ENCODE measurements at places on chromosomes 11 and 22.

DNA sequence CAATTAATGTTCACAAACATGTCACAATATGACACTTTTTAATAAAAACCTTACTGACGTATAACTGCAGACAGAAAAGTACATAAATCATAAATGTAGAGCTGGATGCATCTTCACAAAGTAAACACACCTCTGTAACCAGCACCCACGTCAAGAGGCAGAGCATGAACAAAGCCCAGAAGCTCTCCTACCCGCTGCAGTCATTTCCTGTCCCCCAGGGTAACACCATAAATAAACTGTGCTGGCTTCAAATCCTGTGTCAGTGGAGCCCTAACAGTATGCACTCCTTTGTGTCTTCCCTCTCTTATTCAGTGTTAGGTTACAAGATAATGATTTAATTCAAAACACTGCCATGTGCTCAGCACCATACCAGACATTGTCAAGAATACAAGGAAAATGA is 5.7 kb downstream of the SYT13 start:
- no peak for DNase-seq

DNA sequence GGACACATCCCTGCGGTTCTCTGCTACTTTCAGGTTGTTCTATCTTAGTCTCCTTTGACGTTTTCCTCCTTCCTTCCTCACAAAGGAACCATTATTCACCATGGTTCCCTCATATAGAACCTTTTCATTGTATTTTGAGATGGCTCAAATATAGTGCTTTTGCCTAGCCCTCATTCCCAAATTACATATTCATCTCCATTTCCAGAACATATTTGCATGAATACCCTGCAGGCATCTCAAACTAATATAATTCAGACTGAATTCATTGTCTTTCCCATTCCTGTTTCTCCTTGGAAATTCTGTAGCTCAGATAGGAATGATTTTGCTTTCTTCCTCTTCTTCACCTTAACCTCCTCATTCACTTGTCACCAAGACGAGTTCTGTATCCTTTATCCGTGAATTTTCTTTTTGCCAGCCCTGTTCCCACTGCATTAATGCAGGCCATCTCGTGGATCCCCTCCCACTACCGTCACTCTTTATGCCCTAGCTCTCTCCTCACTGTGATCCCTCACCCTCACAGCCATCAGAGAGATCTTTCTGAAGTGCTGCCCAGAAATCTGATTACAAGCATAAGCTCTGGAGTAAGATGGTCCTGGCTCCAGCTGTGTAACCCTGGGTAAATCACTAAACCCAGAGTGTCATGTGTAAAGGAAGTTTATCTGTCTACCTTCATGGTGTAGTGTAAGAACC is 23.3 kb downstream of the PIWIL4 start:
- no peak for DNase-seq

DNA sequence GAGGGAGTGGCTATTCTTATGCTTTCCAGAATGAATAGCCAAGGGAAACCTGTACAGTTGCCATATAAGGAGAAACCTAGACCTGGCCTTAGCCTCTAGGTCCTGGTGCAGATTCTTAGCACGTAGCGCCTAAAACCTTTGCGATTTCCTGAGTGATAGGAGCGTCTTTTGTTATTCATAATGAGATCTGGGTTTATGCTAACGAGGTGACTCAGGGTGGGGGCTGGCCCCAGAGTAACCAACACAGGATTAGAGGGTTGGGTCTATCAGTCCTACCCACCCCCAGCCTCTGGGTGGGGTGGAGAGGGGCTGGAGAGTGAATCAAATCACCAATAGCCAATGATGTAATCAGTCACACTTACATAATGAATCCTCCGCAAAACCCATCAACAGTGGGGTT is 73.4 kb upstream of the PARVG start:
- no peak for DNase-seq

DNA sequence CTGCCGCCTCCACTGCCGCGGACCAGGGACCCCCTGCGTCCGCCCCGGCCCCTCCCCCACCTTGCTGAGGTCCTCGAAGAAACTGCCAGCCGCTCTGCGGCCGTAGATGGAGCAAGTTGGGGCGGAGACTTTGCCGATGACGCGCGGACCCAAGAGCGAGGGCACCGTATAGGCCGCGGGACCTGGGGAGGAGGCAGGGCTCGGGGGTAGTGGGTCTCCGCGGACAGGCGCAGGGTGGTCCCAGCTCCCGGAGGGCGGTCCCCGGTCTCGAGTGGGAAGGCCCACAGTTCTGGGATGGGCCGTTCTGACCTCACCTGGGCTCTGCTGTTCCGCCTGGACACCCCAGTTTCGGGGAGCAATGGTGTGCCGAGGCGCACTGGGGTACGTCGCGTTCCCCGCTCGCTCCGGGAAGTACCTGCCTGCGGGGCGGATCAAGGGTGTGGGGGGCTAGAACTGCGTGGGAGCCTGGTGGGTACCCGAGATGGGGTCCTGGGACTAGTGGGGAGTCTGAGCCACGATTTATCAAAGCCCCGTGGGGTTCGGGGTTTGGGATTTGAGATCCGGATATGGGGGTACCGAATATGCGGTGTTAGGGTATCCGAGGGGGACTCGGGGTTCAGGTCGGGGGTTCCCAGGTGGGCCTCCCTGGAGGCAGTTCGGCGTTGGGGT is 1.2 kb upstream of the TYMP start:
- peak; percentile 80 for DNase-seq

DNA sequence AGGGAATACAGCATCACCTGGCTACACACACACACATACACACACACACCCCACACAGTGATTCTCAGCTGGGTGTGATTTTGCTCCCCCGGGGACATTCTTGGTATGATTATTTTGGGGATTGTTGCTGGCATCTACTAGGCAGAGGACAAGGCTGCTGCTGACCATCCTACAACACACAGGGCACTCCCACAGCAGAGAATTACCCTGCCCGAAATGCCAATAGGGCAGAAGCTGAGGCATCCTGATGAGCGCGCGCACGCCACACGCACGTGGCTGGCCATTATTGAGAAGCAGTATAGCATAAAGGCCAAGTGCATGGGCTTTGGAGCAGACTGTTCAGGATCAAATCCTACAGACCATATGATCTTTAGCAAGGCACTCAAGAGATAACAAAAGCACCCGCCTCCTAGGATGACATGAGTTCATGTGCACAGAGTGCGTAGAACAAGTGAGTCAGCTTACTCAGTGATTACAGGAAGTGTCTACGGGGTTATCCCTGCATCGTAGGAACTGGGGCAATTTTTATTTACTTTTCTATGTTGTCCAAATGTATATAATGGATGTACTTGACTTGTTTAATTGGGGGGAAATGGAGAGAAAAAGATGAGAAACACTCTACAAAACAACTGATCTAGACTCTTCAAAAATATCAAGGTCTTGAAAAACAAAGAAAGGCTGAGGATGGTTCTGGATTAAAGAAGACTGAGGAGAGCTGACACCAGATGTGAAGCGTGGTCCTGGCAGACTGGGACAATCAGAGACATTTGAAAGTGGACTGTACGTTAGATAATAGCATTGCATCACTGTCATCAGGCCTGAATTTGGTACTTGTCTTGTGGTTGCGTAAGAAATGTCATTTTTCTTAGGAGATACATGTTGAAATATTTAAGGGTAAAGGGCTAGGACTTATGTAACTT is 7.2 kb upstream of the EHD1 start:
- no peak for DNase-seq

- DNase-seq = no peak
Measured at GRCh38 chr11:11717064-11717725, 95.4 kb upstream of the GALNT18 start.

DNA sequence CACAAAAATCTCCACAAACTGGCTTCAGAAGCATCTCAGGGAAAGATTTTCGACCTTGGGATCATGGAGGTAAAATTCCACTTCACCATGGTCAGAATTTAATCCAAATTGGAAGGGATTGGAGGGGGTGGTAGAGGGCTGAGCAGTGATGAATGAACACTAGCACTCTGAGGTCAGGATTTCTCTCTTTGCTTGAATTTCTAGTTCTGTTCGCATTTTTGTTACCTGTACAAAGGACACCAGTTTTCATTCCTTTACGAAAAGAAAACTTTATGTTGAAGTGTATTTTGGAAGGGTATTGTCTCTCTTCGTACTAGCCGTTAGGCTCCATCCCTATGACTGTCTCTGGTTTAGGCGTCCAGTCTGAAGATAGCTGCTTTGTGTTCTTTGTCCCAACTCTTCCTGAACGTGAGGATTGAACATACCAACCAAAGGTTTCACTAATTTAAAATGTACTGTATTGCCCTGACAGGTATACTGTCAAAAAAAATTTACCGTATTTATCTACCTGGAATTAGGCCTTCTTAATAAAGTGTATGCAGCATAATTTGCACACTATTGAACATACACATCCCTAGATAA is 772 bp downstream of the GRAP2 start:
- no peak for DNase-seq

DNA sequence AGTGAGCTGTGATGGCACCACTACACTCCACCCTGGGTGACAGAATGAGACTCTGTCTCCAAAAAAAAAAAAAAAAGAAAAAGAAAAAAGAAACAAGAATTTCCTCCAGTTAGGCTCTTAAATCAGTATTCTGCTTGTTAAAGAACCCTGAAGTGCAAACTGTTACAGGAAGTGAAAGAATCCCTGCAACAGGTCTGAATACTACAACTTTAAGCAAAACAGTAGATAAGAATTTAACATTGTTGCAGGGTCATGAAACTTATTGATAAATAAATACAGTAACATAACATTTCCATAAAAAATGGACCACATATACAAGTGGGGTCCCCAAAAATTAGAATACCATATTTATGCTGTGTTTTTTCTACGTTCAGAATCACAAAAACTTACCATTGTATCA is 35.8 kb downstream of the FCHSD2 start:
- DNase-seq = no peak

DNA sequence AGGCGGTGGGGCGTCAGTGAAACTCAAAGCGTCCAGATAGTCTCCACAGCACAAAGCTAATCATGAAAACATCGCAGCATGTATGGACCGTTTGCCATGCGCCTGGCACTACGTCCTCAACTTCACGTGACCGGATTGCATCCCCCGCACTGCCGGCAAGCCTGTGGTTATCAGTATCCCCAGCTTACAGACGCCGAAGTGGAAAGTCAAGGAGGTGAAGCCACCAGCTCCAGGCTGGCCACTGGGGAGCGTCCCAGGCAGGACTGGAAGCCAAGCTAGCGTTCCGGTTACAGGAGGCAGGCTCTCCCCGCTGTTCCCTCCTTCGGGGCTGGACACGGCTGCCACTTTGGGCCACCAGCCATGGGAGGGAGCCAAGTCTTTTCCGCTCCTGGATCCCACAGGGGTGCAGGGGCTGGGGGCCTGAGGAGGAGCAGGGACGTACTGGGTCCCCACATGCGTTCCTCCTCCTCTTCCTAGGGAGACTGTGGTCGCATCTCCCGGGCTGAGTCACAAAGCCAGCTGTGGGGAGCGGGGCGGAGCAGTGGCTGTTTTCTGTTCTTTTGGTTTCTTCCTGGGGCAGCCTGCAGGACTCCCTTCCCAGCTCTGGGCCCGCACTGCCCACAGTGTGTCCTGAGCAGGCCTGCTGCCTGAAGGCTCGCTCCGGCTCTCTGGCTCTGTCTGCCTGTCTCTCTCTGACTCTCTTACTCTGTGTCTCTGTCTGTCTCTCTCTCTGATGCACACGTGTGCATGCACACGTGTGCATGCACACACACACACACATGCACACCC is 4.3 kb upstream of the OSBPL5 start:
- no peak for DNase-seq

DNA sequence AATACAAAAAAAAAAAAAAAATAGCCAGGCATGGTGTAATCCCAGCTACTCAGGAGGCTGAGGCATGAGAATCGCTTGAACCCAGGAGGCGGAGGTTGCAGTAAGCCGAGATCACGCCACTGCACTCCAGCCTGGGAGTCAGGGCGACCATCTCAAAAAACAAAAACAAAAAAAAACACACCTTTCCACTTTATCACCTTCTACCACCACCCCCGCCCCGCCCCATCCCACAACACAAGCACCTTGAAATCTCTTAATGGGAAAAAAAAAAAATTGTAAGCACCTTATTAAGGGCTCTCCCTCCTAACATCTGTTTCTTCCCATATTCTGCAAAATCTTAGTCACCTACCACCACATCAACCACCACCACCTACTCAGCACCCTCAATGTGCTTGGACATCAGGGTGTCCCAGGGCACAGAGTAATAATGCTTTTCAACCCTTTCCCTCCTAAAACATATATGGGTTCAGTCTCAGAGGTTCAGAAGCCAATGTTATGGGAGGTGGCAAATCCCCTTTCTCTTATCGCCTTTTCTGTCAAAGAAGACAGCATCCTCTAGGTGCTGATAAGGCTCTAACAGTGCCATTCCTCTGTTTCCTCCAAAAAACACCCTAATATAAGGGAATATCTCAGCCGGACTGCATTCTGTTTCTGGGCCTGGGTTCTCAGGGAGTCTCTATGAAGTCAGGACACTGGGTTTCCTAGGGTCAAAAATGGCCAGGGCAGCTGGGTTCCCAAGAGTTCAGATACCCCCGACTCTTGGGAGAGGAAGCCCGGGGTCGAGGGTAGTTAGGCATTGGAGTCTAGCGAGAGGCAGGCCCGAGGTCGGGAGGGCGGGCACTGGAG is 718 bp downstream of the INTS5 start:
- no peak for DNase-seq

GRCh38 chr11:14378171-14378570 is 19.2 kb upstream of the RRAS2 start:
- no peak for DNase-seq

- no peak for DNase-seq
Measured at GRCh38 chr11:94794287-94795168, 26.4 kb downstream of the AMOTL1 start.

DNA sequence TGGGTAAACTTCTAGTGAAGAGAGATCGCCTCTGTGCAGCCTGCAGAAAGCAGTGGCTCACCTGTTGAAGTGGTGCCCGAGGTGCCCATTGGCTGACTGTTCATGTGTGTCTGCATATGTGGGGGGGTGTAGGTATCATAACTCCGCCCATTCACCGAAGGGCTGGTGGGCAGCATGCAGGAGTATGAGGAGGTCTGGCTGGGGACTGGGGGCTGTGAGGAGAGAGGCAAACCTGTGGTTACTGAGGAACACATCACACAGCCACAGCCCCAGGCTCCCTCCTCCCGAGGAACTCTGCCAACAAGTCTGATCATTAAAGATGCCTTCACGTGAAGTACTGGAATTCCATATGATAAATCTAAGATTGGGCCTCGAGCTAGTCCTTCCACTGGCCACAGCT is 20.5 kb downstream of the PAX6 start:
- no peak for DNase-seq

DNA sequence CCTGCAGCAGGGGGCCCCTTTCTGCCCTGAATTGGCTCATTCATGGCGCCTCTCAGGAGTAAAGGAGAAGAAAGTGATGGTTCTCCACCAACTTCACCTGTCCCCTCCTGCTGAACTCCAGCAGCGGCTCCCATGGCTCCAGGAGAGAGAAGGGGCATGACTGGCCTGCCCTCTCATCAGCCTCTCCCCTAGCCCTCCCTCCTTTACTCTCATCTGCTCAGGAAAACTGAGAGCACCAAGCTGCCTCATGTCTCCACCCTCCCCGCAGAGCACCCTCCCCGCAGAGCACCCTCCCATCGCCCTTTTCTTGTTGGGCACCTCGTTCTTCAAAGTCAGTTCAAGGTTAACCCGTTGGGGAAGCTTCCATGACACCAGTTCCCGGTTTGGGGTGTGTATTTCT is 82.1 kb upstream of the ATXN10 start:
- DNase-seq = no peak

GRCh38 chr11:20443596-20443995 is 56.1 kb downstream of the PRMT3 start:
- no peak for DNase-seq
